ENCODE measurements at places on chromosomes 3 and 15.

- DNase-seq, result no peak
Measured at GRCh38 chr3:63338351-63338750, 60.2 kb downstream of the SYNPR start.

GRCh38 chr3:28669870-28670269 lies 321.2 kb upstream of the AZI2 start:
- no peak for DNase-seq

DNA sequence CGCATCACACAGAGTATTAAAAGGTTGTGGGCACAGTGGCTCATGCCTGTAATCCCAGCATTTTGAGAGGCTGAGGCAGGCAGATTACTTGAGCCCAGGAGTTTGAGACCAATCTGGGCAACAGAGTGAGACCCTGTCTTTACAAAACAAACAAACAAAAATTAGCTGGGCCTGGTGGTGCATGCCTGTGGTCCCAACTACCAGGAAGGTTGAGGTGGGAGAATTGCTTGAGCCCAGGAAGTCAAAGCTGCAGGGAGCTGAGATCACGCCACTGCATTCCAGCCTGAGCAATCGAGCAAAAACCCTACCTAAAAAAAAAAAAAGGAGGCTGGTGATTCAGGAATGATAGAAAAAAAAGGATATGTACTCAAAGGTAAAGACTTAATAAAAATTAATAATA lies 28.2 kb upstream of the ST6GAL1 start:
- DNase-seq, result no peak

DNA sequence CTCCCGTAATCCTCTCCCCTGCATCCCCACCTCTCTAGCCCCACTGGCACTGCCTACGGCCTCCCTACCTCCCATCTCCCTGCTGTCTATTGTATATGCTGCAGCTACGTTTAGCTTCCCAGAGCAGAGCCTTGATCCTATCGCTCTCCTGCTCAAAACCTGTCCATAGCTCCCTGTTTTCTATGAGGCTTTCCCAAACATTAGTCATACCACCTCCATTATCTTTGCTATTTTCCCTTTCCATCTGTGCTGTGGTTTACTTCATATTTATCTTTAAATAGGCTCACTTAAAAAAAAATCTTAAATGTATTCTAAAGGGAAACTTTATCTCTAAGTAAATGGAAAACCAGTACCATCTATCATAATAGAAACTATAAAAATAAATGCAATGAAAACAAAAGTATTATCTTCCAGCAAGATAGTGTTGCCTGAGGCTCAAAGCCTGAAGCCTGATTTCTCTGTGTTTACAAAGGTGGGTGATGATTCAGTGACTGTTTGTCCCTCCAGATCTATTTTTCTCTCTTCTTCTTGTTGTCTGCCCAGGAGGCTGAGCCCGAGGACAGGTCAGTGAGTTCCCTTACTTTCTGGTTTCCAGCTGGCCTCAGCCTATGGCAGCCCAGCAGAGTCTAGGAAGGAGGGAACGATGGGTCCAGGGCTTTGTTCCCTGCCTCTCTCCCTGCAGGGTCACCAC lies 397.1 kb upstream of the CFAP20DC start:
- no peak for DNase-seq

DNA sequence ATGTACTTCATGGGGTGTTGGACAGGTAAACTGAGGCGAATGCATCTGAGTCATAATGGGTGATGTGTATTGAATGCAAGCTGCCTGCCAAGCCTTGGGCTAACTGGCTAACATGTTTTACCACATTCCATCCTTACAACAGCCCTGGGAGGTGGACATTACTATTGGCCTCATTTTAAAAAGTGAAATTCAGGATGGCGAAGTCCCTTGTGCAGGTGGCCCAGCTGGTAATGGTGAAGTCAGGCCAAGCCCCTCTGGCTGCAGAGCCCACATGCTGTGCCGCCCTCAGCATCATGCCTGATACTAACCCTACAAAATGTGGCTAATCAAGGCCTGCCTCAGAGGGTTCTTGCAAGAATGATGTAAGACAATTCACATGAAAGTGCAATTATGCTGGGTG lies 60.0 kb upstream of the CHD2 start:
- no peak for DNase-seq

DNA sequence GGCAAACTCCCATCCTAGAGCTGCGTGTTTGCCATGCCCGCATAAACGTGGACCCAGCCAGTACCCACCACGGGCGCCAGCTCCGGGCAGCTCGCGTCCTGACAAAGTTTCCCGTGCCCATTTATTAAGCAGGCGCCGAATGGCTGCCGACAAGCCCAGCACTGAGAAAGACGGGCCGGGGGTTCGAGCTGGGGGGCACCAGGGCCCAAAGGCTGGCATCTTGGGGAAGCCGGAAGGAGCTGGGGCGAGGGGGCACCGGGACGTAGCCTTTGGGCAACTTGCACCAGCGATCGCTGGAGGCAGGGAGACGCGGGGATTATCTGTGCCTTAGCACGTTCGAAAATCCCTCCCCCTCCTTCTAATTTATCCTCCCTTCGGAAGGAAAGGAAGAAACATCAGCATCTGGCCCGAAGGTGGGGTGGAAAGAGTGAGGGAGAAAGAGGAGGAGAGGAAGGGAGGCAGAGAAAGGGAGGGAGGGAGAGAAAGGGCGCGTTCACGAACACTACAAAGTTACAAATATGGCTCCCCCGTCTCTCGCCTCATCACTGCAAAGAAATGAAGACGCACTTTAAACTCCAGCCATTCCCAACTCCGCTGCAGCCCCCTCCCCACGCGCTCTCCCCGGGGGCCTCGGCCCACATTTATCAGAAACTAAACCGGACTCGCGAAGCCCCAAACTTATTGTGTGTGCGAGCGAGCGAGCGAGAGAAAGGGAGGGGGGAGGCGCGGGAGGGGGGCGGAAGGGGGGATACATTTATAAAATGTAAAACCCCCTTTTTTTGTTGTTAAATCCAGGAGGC lies 1.0 kb downstream of the ANP32A start:
- DNase-seq, result peak; percentile 8

DNA sequence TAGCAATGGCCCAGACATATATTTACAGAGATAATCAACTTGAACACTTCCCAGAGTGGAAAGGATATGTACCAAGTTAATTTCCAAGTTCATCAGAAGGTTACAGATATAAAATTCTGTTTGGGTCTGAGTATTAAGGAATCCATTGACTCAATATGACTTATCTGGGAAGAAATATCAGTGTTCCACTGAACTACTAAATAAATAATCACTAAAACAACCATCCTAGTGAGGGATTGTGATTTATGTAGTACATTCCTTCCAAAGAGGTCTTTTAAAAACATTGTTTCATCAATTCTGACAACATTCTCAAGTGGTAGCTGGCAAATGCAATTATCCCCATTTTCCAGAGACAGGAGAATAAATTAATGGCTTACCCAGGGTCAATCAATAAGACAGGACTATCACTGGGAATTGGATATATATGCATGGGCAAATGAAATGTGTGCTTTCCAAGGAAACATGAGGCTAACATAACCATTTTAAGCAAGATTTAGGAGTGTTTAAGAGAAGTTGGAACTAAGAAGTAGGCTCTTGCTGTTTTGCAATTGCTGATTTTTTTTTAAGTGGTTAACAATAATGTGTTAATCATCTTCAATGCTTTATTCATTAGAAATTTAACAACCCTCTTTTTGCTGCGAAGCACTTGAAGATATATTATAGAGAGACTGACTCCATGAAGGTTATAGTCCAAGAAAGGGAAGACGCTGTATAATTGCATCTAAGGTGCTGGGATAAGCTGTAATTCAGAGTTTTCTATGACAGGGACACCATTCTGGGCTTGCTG lies 37.9 kb downstream of the SLC9A9 start:
- no peak for DNase-seq

DNA sequence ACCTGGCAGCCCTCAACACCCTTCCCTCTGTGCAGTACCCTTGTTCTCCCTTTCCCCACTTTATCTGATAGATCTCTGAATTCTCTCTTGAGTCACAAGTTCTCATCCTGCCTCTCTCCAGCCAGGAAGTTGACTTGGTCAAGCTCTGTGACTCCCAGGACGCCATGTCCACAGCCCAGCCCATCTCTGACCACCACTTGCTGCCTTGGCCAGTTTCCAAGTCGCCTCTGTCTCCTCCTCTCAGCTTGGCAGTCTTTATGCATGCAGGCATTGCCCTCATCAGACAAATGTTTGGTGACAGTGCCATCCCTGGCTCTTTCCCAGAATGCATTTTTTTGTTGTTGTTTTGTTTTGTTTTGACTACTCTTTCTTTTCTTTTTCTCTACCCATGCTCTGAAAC lies 25.7 kb downstream of the ZNF35 start:
- DNase-seq, result no peak
